IMR-90 (cell line): ENCODE measurements at places on chromosomes 3 and 15. TPM values are rescaled to one million over a fixed set of nuclear protein-coding genes. Genes with fewer than 3 reads are reported as not detected.

DNA sequence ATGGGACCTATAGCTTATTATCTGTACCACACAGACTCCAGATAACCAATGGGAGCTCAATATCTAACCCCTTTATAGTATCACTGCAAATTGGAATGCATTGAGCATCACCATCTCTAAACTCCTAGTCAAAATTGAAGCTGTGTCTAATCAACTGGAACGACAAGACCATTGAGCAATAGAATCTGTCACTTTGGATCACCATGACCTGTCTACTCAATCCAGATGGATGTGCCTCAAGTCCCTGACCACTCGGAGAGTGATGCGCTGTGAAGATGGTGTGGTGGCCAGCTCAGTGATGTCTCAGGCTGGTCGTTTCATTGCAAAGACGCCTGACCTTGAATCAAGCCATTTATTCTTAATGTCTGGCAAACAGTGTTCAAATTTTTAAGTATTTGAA is 160.5 kb downstream of the SEMA6D start:
- DNase-seq = no peak

- no peak for DNase-seq
These were observed 40.3 kb upstream of the ATP2C1 start for GRCh38 chr3:130853581-130853980.

- DNase-seq = peak; percentile 90
These were observed 8.3 kb upstream of the TM4SF4 start for GRCh38 chr3:149466192-149466591.

DNA sequence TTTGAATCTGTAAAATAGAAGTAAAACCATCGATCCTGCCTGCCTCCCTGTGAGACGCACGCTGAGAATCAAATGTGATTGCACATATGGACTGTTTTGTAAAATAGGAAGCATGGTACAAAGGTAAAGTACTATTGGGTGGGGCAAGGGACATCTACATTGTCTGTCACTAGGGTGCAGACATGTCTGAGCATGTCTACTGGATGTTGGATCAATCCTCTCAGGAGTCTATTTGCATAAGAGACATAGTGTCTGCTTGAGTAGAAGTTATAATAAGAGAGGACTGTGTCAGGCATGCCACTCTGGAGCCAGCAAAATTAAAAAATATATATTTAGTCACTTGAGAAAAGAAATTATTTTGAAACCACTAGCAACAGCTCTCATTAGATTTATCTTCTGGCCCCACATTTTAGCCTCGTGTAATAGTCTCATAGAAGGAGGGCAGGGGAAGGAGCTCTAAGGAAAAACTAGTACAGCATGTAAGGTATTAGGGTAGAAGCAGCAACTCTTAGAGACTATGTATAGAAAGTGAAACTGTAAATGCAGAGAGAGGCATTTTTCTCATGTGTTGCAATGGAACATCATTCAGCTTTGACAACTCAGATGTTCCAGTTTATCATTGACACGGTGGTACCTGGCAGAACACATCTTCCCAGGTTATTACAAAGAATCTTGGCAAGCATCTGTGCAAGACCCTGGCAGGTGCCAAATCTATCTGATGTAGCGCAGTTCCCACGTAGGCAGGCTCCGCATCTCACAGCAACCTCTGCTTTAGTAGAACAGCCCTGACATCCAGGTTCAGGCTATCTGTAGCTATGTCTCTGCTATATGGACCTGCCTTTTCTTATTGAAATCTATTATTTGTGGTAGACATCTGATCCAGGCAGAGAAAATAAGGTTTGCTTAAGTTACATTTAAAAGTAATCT is 85.2 kb upstream of the CHL1 start:
- DNase-seq = no peak

GRCh38 chr3:60580809-60581208 is 670.4 kb downstream of the FHIT start:
- no peak for DNase-seq

DNA sequence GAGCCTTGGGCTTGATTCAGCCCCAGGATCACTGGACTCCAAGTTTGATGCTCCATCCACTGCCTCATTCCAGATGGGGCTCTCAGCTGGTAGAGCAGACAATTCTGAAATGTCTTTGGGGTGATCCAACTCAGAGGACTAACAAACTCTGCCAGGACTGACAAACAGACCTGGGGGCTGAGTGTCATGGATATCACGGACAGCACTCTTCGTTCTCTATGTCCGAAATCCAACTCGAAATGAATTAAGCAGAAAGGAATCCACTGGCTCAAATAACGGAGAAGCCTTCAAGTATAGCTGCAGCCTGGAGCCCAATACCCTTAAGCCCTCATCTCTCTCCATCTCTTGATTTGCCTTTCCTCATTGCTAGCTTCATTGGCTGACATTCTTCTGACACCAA is 14.2 kb downstream of the SLC38A3 start:
- no peak for DNase-seq

DNA sequence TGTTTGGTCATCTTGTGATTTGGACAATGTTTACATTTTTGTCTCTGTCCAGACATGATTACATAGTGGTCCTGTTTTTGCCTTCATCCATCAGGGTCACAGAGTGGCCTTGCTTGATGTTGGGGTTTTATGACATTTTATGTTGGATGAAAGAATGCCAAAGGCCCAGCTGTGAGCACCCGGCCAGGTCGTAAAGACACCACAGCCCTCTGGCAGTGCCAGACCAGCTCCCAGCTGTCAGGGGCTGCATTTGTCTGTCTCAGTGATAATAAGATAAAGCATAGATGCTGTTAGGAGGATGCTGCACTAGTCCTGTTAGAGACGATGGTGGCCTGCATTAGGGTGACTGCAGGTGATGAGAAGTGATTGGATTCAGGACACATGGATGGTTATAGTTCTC is 117.5 kb downstream of the FAM174B start:
- no peak for DNase-seq

- no peak for DNase-seq
These were observed 9.6 kb upstream of the CYP11A1 start for GRCh38 chr15:74376825-74377581.

The DUOXA1 gene
- polyA plus RNA-seq = 0.02 TPM in 1 of 2 replicates, not detected in the other

The FSD2 gene
- not detected in 2 replicates for polyA plus RNA-seq
